ENCODE measurements at places on chromosomes 6 and 20.

- peaks cover 55% of the 10 kb centered on the region for H3K27me3 ChIP-seq
- H3K4me1 ChIP-seq: peaks cover 5% of the 10 kb centered on the region
- no peak overlapping the region for H3K27ac ChIP-seq
- H3K4me3 ChIP-seq: no peak overlapping the region
These were observed 4.8 kb upstream of the MUC22 start for GRCh38 chr6:31005249-31006020.

GRCh38 chr6:32627831-32628230 is 9.4 kb upstream of the HLA-DQA1 start:
- DNase-seq: peak; percentile 73
- H3K36me3 ChIP-seq: peaks cover 22% of the 10 kb centered on the region
- peak overlapping the region; percentile 99 for H3K27ac ChIP-seq

GRCh38 chr6:170296746-170297575 is 6.1 kb upstream of the DLL1 start:
- H3K36me3 ChIP-seq: no peaks in the 10 kb centered on the region
- H3K27me3 ChIP-seq: peaks cover 61% of the 10 kb centered on the region
- DNase-seq: no peak
- no peak overlapping the region for H3K27ac ChIP-seq
- peaks cover 50% of the 10 kb centered on the region for H3K4me1 ChIP-seq

GRCh38 chr6:20463396-20463795 is 61.7 kb downstream of the E2F3 start:
- no peaks in the 10 kb centered on the region for H3K27me3 ChIP-seq
- peak; percentile 10 for DNase-seq
- peaks cover 39% of the 10 kb centered on the region for H3K4me1 ChIP-seq
